Body of pancreas (tissue), 4 donors: ENCODE measurements at places on chromosomes 16 and 17.

- no peak for DNase-seq
Measured at GRCh38 chr16:84911486-84912216, 91.9 kb downstream of the CRISPLD2 start.

DNA sequence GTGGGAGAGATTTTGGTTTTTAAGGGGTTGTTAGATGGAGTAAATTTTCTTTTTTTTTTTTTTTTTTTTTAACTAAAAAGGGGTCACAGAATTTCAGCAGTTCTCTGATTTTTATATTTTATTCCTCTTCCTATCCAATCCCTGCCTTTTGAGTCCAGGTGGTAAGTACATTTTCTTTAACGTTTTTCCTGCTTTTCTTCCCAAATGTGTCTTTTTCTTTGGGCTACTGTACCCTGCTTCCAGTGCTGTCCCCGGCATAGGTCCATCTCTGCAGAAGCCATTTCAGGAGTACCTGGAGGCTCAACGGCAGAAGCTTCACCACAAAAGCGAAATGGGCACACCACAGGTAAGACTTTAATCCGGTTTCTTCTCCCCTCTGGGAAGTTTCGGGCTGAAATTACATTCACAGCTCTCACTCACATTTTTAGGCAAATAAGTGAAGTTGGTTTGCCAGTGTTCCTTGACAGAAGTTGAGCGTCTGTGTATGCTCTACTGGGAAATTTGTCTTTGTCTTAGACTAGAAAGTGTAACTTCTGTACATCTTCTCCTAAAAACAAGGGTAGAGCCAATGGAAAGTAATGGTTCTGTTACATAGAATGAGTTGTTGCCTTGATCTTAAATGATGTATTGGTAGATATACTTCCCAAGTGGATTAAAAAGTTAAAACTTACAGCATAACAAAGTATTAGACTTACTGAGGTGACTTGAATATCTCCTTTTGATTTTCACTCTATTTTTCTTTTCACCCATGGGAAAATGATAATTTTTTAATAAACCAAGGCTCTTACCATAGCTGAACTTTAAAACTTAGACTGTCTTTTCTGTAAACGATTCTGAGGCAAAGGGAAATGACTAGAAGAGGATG, 54.5 kb downstream of the TUBD1 start:
- peak; percentile 40 for DNase-seq

GRCh38 chr16:49605536-49606254, 232.1 kb downstream of the C16orf78 start:
- no peak for DNase-seq

DNA sequence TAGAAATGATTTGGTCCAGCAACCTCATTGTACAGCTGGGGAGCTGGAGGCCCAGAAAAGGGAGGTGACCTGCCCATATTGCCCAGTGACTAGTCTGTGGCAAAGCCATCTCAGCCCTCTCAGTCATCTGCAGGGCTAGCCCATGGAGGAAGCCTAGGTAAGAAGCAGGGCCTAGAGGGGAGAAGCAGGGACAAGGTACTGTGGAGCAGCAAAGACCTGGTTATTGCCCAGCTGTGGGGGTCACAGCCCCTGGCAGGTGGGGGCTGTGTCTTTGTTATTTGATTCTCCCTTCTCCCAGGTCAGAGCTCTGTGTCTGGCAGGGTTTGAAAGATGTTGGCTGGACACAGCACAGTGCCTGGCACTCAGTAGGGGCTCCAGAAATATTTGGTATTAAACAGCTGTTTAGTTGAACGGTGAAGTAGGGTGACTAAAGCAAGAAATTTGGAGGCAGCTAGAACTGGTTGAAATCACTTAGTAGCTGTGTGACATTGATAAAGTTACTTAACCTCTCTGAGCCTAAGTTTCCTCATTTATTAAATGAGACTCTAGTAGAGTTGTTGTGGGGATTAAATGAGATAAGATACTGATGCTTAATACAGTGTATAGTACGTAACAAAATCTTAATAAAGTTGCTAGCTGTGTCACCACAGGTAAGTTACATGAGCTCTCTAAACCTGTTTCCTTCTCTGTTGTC, 17.3 kb downstream of the CCR7 start:
- DNase-seq = no peak

GRCh38 chr16:2910441-2910969, 1.2 kb upstream of the FLYWCH1 start:
- no peak for DNase-seq

- DNase-seq = no peak
Measured at GRCh38 chr16:82199209-82199608, 29.2 kb upstream of the MPHOSPH6 start.

DNA sequence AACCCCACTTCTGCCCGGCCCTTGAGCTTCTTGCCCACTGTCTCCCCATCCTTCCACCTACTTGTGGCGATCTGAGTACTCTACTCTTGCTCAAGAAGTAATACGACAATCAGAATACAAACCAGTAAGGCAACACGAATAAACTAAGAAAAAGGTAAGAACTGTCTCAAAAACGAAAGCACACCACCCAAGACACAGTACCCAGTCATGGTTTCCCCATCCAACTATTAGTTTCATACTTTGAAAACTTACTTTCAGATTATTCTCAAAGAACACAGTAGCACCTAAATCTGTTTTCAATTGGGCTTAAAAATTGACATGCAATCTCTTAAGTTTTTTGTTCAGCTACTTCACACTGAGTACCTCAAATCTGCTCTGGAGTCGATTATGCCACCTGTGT, 13.9 kb downstream of the GINS2 start:
- DNase-seq = no peak

DNA sequence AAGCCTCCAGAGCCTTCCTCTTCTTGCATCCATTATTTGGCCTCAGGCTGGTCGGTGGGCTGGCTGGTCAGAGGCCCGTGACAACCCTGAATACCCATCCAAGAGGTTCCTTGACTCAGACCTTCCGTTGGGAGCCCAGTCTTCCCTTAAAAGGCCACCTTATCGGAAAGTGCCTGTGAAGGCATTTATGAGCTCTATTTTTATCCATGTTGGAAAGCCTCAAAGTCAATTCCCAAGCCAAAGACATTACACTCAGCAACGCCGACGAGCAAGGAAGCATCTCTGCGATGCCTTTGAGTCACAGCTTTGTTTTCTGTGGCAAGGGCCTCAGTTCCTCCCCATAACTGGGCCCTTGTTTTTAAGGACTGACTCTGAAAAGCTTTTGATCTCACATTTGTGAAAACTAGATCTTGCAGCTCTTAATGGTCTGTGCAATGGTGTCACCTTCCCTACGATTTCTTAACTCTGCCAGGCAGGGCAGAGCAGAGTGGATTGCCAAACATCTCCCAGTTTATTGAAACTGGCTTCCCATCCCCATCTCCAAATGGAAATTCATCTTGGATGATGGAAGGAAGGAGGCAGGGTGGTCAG, 13.3 kb upstream of the SPOP start:
- no peak for DNase-seq

GRCh38 chr16:4651827-4652226, 27.2 kb downstream of the MGRN1 start:
- no peak for DNase-seq

DNA sequence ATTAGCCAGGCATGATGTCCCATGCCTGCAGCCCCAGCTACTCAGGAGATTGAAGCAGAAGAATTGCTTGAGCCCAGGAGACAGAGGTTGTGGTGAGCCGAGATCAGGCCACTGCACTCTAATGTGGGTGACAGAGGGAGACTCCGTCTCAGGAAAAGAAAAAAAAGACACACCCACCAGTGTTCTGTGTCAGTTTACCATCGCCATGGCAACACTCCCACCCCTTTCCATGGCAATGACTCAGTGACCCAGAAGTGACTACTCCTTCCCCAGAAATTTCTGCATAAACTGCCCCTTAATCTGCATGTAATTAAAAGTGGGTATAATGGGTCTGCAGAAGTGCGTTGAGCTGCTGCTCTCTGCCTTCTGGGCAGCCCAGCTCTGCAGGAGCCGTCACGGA, 4.0 kb upstream of the ZC3H18 start:
- no peak for DNase-seq

- DNase-seq = no peak
Measured at GRCh38 chr17:77499699-77500435, 359.1 kb downstream of the SEC14L1 start.
